ENCODE measurements at places on chromosomes 2 and 18. TPM values are rescaled to one million over a fixed set of nuclear protein-coding genes. Genes with fewer than 3 reads are reported as not detected.

PLA2R1 gene
- 1.5 TPM for total RNA-seq

DYNAP gene
- total RNA-seq = not detected

- H3K4me1 ChIP-seq = no peaks in the 10 kb centered on the region
- DNase-seq = no peak
- no peak overlapping the region for H3K27ac ChIP-seq
Observed at GRCh38 chr2:48268671-48269070, 261.3 kb upstream of the STON1 start.

- no peak for DNase-seq
- peaks cover 16% of the 10 kb centered on the region for H3K4me1 ChIP-seq
- no peak overlapping the region for H3K27ac ChIP-seq
- H3K27me3 ChIP-seq = no peaks in the 10 kb centered on the region
- H3K36me3 ChIP-seq = peaks cover 39% of the 10 kb centered on the region
- H3K4me3 ChIP-seq = no peak overlapping the region
Observed at GRCh38 chr2:73839653-73840411, 11.1 kb downstream of the STAMBP start.

DNA sequence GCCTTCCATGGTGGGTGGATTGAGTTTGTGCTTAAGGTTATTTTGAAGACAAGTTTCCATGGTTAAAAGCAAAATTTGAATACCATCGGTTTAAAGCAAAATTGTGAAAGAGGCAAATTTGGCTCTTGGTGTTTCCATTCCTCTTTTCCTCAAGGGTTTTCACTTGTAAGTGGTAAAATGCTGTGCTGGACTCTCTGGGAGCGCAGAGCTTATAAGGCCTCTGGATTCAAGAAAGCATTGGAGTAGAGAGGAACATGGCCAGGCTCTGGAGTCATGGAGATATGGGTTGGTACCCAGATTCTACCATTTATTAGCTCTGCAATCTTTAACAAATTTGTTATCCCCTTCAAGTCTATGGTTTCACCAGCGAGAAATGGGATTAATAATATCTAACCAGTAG is 17.5 kb downstream of the KCNE4 start:
- no peak overlapping the region for H3K4me3 ChIP-seq
- no peaks in the 10 kb centered on the region for H3K4me1 ChIP-seq
- no peak for DNase-seq
- no peaks in the 10 kb centered on the region for H3K36me3 ChIP-seq

DNA sequence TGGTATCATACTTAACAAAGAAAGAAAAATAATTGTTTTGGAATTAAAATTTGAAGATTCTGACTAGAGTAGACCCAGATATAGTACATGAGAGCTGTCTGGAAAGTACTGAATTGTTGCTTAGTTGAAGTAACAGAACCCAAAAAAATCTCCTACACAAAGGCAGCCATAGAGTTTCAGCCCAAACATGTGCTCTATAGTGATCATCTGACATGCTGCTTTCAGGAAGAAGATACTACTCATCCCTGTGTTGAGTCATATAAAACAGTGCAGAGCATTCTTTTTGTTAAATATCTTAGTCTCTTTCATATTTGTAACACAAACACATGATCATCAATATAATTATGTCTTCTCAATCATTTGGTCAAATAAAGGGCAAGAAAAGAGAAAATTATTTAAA is 84.8 kb upstream of the PTPRM start:
- H3K27me3 ChIP-seq = no peaks in the 10 kb centered on the region
- H3K4me3 ChIP-seq = no peak overlapping the region
- no peaks in the 10 kb centered on the region for H3K4me1 ChIP-seq
- DNase-seq = no peak
- no peak overlapping the region for H3K27ac ChIP-seq
- no peaks in the 10 kb centered on the region for H3K36me3 ChIP-seq

DNA sequence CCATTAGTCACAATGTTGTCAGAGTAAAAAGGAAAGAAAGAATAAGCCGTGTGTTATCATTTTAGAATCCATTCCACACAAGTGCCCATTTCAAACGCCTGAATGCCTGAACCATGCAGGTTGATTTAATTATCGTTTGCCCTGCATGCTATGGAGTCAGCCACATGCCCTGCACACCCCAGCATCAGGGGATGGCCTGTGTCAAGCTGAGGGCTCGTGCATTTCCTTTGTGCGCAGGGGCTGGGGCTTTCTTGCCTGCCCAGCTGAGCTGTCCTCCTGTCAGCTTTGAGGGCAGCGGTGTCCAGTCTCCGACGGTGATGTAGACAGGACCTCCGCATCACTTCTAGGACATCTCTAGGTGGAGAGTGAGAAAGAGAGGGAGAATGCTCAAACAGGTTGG is 200.4 kb downstream of the TSN start:
- no peaks in the 10 kb centered on the region for H3K27me3 ChIP-seq
- no peak for DNase-seq
- H3K4me3 ChIP-seq = no peak overlapping the region
- H3K4me1 ChIP-seq = no peaks in the 10 kb centered on the region

Data from heart right ventricle (tissue), 16 donors.